ENCODE measurements at places on chromosomes 16 and 17.

DNA sequence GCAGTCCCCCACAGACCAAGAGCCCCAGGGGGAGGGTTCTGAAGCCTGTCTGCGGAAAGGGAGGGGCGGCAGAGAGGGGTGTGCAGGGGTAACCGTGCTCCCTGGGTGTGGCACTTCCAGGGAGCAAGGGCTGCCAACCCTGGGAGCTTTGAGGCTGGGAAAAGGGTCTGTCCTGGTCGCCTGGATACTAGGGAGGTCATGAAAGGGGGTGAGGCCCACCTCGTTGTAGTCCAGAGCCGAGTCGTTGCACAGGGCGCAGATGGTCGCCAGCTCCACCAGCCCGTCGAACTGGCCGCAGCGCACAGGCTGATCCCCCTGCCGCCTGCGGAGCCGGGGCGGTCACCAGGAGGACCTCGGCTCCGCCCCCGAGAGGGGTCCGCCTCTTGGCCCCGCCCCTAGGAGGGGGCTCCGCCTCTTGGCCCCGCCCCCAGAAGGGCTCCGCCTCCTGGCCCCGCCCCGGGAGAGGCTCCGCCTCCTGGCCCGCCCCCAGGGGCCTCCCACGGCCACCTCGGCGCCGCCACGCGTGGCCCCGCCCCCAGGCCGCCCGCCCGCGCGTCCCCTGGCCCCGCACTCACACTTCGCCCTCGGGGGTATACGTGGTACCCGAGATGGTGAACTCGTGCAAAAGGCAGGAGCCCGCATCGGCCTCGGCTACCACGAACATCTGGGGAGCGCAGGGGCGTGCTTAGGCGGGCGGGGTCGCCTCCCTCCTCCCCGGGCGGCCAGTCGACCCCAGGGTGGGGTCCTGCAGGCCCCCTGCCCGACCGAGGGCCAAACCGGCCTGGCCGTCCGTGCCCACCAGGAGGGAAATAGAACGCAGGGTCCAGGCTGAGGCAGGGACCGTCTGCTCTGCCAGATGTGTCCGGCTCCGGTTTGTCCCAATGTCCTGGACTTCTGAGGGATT is 19.5 kb downstream of the ATP2A3 start:
- no peak for DNase-seq

- DNase-seq, result no peak
Measured at GRCh38 chr16:68179196-68179795, 56.6 kb downstream of the ESRP2 start.

DNA sequence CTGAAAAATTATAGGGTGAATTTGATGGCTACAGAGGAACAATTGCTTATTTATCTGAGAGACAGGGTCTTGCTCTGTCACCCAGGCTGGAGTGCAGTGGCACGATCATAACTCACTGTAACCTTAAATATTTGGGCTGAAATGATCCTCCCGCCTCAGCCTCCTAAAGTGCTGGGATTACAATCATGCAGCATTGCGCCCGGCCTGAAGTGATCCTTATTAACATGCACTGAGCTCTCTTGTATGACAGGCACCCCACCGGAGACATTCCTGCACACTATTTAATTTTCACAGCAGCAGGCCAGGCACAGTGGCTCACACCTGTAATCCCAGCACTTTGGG is 77.7 kb downstream of the CNGB1 start:
- no peak for DNase-seq

DNA sequence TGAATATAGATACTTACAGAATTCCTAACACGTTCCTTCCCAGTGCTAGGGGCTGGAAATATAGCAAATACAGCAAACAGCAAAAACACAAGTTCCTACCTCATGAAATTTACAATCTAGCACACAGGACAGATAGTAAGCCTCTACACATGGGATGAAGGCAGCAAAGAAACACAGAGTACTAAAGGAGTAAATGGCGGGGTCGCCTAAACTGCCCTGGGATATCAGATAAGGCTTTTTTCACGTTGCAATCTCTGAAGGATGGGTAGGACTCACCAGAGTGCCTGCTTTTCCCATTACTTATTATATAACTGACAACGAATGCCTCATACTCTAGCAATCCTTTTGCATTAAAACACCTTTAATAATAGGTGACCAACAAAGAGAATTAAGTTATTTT is 19.8 kb downstream of the CEP112 start:
- no peak for DNase-seq

DNA sequence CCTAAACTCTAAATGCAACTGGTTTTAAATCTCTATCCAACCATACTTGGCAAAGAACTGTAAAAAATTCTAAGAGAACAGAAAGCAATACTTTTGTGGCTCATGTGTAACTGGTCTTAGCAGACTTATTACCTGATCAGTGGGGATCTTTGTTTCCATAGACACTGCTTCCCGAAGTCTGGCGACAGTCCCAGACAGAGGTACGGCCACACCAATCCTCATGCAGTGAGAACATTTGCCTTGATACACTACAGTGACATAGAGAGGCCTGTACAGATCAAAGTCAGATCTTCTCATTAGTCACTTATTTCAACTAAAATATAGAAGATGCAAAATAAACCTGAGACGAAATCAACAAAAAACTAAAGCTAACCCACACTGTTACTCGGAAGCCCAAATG is 43.9 kb downstream of the USP31 start:
- no peak for DNase-seq

- DNase-seq, result peak; percentile 57
Measured at GRCh38 chr16:20944861-20945574, 44.4 kb downstream of the LYRM1 start.

- DNase-seq, result no peak
Measured at GRCh38 chr17:19010729-19011505, 6.4 kb upstream of the FAM83G start.

DNA sequence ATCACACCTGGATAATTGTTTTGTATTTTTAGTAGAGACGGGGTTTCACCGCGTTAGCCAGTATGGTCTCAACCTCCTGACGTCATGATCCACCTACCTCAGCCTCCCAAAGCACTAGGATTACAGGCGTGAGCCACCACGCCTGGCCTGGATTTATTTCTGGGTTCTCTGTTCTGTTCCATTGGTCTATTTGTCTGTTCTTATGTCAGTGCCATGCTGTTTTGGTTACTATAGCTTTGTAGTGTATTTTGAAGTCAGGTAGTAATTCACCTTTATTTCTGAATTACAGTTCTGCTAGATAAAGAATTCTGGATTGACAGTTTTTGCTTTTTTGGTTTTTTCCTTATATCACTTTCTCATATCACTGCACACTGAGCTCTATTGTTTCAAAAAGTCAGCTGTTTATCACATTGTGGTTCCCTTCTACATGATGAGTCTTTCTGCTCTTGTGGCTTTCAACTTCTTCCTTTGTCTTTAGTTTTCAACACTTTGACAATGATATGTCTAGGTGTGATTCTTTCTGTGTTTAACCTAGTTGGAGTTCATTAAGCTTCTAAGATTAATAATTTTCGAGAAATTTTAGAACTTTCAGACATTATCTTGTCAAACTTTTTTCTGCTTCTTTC is 98.2 kb downstream of the CA4 start:
- DNase-seq, result no peak

GRCh38 chr17:83031321-83031945 is 48.0 kb upstream of the METRNL start:
- DNase-seq, result no peak

- peak; percentile 70 for DNase-seq
Measured at GRCh38 chr17:2058586-2059546, 4.0 kb downstream of the HIC1 start.

DNA sequence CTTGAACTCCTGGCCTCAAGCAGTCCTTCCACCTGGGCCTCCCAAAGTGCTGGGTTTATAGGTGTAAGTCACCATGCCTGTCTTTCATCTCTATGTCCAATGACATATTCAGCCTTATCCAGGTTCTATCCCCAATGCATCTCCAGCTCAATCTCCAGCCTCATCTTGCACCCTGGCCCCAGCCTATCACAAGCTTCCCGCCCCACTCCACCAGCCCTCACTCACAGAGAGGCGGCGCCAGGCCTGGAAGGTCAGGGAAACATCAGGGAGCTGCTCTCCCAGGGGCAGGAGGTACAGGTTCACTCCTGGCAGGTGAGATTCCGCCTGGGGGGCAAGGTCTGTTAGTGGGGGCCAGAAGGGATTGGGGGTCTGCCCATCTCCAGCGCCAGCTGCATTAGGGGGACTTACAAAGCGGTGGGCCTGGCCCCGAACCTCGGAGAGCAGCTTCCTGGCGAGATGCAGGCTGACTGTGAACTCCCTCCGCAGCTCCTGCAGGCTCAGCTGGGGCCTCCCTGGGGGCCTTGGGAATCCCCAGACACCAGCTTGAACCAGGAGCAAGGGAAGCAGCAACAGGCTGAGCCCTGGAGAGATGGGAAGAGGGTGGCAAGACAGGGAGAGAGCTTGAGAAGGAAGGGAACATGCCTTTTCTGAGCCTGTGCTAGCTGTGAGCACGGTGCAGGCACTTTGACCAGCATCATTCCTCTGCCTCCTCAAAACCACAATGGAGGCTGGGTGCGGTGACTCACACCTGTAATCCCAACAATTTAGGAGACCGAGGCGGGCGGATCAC is 3.0 kb downstream of the IL27 start:
- no peak for DNase-seq

GRCh38 chr16:52318302-52319009 is 228.5 kb downstream of the TOX3 start:
- no peak for DNase-seq

All from stimulated activated CD4-positive, alpha-beta T cell treated with anti-CD3 and anti-CD28 coated beads, Interleukin-15, amount 100 ng/mL, for 48 hours (primary cell).